ENCODE measurements at places on chromosomes 7 and 10. TPM values are rescaled to one million over a fixed set of nuclear protein-coding genes. Genes with fewer than 3 reads are reported as not detected.

The MKI67 gene
- total RNA-seq = 4.4 TPM

The LRIT1 gene
- total RNA-seq = not detected

The PTPRN2 gene
- 3.9 TPM for total RNA-seq

The CALHM1 gene
- not detected for total RNA-seq

The C7orf57 gene
- total RNA-seq = not detected

The CTAGE8 gene
- total RNA-seq = 0.10 TPM

The SPACDR gene
- total RNA-seq = 0.44 TPM

The LRGUK gene
- total RNA-seq = not detected

The ZNF680 gene
- total RNA-seq = 17.3 TPM

The MSS51 gene
- total RNA-seq = 0.68 TPM

The CCDC3 gene
- total RNA-seq = 0.81 TPM

The LRRC18 gene
- total RNA-seq = not detected

The SLC39A12 gene
- not detected for total RNA-seq

The TET1 gene
- total RNA-seq = 3.6 TPM

The BMPER gene
- 86.9 TPM for total RNA-seq

The ZDHHC6 gene
- 12.9 TPM for total RNA-seq

The IFIT3 gene
- total RNA-seq = 16.1 TPM

The C10orf62 gene
- not detected for total RNA-seq

The LIPK gene
- not detected for total RNA-seq

The FAM25A gene
- total RNA-seq = not detected

The EPO gene
- total RNA-seq = not detected

The SORCS1 gene
- not detected for total RNA-seq

The TMEM196 gene
- not detected for total RNA-seq

Data from cardiac ventricle fibroblast (primary cell).